Anterior cingulate cortex (tissue), 58 donors: ENCODE measurements at places on chromosomes 6 and 20.
A peak's percentile ranks its signal among the peaks of the same experiment; 100 is the strongest.

DNA sequence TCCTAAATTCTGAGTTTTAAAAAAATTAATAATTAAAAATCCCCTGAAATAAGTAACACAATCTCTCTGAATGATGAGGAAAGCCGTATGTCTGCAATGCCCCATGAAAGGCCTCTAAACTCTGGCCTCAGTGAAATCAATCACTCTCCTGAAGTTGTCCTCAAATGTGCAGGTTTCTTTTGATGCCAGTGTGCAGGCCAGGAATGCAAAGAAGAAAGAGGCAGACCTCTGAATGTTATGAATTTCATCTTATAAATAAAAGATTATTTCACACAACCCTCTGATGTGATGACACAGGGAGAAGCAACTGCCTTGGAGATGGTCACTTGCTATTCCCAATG, 121.8 kb downstream of the TBXT start:
- DNase-seq, result no peak

- DNase-seq, result no peak
Observed at GRCh38 chr6:167856999-167857660, 30.4 kb downstream of the AFDN start.

DNA sequence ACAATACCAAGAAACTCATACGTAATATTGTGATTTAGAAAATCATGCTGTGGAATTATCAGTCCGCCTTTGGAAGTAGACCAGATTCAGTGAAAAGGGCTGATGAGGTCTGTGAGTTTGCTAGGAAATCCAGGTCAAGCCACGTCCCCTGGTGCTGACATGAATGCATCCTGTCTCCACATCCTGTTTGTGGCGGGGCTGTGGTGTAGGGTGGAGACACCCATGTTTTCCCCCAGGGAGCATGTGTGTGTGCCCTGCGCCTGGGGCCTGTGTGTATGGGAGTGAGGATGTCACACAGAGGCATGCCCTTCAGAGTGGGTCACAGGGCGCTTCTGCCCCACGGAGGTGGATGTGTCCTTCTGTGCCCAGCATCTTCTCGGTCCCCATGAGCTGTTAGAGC, 109.1 kb downstream of the SASH1 start:
- no peak for DNase-seq

- DNase-seq, result no peak
Observed at GRCh38 chr6:73610444-73611275, 43.1 kb downstream of the SLC17A5 start.

DNA sequence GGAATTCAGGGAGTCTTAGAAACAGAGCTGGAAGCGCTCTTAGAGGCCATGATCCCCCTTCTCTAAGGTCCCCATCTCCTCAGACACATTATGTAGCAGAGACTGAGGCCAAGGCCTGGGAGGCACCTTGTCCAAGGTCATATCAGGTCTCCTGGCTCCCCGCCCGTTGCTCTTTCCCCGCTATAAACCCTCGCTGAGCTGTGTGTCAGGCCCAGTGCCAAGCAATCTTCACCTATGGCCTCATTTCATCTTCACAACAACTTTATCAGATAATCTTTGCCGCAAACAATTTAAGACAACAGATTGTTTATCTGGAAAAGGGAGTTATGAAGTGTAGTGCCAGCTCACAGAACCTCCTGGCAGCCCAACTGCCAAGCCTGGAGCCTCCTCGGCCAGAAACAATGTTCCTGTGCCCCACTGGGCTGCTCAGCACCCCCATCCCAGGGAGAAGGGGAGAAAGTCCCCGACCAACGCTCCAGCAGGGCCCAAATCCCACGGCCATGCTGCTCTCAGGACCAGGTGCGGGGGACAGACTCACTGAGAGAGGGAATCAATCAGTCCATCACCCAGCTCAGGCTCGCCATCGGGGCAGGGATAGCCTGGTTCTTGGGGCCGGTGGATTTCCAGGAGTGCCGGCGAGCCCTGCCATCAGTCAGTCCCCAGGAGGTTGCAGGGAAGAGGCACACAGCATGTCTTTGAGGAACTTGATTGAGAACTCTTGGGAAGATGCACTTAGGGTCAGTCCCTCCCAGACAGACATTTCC, 16.9 kb upstream of the FANCE start:
- no peak for DNase-seq

DNA sequence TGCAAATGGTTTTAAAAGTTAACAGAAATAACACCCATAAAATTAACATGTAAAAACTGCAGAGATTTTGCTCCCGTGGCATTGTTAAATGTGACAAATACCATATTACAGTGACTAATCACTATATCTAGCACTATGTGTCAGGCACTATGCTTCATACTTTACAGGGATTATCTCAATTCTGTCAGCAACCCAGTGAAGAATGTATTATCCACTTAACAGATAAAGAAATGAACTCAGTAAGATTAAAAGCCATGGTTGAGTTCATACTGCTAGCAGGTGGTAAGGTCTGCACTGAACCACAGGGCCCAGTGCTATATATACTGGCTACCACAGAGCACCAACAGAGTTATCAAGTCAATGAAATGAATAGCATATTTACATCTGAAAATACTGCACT, 65.4 kb downstream of the RWDD2A start:
- DNase-seq, result no peak

DNA sequence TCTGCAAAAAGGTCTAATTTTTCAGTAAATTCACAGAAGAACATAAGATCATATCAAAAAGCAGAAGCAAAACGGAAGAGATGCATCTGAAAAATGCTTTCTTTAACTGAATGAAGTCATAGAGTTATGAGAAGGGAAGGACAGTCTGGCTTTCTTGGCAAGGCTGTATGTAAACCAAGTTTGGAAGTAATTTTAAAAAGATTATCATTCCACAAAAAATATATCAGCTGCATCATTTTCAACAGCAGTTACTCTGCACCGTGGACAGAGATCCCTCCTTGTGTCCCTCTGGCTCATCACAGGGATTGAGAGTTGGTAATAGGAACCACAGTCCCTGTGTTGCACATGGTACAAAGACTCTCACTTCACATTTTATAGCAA, 258.5 kb downstream of the HIVEP2 start:
- no peak for DNase-seq

DNA sequence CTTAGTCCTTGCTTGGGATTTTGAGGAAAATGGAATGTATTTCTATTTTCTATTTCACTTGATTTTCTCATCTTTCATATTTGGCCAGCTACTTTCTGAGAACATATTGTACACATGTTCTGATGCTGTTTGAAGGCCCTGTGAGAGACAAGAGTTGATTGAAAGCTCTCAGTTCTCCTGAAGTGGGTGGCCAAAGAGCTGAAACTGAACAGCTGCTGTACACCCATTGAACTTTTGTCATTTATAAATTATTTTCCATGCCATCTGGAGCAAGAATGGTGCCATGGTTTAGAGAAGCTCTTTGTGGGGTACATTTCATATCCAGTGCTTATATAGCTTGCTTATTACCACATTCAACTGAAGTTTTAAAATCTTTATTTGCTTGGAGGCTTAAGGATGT, 298.3 kb downstream of the PRL start:
- no peak for DNase-seq

GRCh38 chr6:166655713-166656229, 28.7 kb upstream of the RPS6KA2 start:
- no peak for DNase-seq

DNA sequence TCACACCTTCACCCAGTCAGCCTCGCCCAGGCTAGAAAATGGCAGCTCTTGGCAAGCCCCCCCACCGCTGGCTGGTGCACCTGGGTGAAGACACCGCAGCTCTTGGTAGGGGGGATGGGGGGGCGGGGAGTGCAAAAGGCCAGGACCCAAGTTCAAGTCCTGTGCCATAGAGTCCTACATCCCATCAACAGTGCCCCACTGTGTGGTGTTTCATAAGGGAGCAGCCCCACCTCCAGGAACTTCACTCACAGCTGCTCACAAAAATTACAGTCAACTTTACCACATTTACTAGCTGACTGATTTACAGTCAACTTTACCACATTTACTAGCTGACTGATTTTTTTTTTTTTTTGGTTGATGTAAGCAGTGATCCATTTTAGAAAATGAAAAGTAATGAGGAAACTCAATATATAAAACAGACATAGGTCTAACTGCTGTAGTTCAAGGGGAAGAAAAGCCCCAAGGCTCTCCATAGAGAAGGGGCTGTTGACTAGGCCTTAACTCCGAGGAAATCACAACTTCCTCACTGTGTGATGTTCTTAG, 208.9 kb upstream of the SNX9 start:
- no peak for DNase-seq

DNA sequence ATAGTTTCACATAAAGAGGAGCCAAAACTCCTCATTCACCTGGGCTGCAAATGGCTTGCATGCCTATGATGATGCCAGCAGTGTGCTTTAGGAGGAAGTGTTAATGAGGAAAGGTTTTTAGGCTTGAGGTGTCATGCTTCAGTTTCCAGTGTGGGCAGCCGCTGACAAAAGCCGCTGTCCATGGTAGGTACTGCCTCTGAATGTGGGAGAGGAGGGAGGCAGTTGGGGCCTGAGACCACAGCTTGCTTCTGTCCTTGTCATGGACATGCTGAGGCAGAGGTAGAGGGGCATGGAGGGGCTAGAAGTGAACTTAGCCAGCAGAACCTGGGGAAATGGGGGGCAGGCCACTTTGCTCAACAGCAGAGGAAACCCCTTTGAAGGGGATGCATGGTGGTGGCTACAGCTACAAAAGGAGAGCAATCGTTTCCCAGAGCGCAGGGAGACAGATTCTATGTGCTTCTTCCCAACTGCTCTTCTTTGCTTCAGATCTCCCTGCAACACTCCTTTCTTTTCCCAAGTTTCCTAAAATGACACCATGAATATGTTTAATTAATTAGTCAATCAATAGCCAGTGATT, 372.1 kb upstream of the CNR1 start:
- DNase-seq, result no peak

- DNase-seq, result no peak
Observed at GRCh38 chr20:56414842-56415765, 3.0 kb downstream of the CASS4 start.

DNA sequence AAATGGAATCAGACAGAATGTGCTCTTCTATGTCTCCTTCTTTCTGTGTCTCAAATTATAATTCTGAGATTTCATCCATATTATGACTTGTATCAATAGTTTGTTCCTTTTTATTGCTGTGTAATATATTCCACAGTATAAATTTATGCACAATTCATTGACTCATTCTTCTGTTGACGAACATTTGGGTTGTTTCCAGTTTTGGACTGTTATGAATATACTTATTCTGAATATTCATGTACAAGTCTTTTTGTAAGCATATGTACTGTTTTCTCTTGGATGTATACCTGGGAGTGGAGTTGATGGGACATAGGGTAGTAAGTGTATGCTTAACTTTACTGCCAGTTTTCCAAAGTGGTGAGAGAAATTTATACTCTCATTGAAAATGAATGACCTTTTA, 28.1 kb upstream of the TRAF3IP2 start:
- no peak for DNase-seq

DNA sequence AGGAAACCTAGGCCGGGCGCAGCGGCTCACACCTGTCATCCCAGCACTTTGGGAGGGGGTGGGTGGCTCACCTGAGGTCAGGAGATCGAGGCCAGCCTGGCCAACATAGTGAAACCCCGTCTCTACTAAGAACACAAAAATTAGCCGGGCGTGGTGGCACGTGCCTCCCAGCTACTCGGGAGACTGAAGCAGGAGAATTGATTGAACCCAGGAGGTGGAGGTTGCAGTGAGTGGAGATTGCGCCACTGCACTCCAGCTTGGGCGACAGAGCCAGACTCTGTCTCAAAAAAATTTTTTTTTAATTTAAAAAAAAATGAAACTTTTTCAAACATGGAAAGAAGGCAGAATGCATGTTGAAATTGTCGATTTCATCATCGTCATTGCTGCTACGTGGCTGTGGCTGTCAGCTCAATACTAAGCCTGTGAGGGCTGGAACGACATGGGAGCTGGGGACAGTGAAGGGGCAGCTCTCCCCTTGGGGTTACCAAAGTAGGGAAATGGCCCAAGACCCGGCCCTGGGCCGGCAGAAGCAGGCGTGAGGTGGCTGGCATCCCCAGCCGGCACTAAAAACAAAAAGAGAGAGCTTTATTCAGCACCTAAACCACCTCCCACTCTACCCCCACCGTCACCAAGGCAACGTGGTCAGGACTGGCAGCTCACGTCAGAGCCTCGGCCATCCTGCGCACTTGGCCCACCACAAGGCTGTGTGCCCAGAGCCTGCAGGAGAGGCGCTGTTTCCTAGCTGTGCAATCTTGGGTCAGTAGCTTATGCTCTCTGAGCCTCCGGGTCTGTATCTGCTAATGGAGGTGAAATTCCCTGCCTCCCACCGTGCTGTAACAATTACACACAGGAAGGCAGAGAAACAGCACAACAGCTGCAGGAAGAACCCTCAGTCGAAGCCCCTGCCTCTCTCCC, 30.8 kb downstream of the AGPAT4 start:
- peak; percentile 66 for DNase-seq

DNA sequence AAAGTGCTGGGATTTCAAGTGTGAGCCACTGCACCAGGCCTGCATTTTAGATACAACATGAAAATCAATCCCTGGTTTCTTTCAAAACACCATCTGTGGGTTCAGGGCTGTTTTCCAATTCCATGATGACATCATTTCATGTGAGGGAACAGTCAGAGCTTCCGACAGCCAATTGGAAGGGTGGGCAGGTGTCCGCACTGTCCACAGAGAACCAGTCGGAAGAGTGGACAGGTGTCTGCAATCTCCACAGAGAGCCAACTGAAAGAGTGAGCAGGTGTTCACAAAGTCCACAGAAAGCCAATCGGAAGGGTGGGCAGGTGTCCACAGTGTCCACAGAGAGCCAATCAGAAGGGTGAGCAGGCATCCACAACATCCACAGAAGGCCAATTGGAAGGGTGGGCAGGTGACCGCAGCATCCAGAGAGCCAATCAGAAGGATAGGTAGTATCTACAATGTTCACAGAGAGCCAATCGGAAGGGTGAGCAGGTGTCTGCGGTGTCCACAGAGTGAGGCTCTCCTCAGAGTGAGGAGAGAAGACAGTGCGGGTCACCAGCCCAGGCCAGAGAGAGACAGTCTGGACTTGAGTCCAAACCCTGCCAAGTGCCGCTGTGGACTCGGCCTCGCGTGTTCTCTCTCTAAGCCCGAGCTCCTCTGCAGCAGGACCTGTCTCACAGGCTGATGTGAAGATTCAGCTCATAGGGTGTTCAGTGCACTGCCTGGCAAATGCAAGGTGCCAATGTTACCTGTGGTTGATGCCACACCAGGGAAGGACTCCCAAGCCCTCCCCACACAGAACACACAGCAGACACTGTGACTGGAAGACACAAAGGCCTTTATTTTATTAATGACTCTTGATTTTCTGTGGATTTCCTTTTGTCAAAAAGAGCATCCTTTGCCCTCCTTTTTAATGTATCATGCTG, 57.3 kb downstream of the DLL1 start:
- no peak for DNase-seq

GRCh38 chr20:24995741-24996448, 3.3 kb upstream of the APMAP start:
- no peak for DNase-seq

DNA sequence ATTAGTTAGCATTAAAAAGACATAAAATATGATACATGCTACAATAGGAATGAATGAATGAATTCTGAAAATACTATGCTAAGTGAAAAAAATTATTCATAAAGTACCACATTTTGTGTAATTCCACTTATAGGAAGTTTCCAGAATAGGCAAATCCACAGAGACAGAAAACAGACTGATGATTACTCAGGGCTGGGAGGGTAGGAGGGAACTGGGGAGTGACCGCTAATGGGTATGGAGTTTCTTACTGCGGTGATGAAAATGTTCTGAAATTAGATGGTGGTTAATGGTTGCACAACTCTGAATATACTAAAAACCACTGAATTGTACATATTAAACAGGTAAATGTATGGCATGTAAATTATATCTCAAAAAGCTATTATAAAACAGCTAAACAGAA, 22.6 kb downstream of the FERMT1 start:
- no peak for DNase-seq
